Amniotic stem cell (primary cell): ENCODE measurements at places on chromosomes 11 and 22.

DNA sequence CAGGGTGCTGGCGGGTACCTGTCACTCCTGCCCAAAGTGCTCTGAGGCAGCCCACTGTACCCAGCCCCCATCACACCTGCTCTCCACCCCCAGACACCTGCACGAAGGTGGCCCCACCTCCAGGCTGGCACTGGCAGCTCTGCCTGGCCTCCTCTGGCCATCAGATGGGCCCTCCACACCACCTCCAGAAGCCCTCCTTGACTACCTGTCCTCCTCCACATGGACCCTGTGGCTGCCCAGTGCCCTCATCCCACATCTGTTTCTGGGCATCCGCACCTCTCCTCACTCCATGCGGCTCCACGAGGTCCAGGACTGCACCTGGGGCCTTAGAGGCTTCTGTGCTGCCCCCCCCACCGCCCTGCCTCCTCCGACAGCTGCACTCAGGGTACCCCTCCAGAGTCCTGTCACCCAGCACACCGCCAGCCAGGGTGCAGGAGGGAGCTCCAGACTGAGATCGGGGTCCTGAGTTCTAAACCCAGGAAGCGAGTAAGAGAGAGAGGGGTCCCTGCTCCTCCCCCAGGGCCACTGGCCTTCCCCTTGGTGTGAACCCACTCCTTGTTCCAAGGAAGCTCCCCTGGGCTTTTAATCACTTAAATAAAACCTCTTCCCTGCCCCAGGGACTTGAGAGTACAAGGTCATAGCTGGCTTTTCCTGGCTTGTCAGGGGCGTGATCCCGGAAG lies 1.7 kb downstream of the CTSD start:
- DNase-seq = no peak

DNA sequence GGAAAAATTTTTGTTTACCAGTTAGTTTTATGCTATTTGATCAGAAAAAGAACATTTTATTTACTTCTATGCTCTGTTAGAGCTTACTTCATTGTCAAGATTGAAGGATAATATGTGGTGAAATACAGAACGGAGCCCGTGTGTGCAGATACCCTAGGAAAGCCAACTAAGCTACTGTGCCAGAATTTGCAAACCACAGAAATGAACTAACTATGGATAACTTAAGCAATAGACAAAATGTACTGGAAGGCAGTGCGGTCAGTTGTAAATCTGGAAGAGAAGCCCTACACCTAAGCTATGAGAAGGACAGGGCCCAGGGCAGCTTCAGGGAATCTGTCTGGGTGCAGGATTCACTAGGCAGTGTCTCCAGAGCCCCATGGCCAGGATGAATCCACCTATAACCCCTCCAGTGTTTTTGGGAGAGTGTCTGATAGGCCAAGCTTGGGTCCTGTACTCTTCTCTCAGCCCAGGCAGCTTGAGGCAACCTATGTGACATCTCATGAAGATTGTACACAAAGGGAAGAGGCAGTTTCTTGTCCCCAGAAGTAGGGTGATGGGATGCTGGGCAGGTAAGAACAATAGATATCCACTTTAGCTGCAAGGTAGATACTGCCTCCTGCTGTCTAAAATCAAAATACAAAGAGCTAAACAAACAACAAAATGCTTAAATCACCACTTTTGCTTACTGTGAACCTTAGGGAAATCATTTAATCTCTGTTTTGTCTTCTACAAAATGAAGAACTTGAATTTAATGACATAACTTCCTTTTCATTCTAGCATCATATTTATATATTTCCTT lies 12.1 kb downstream of the MMP7 start:
- no peak for DNase-seq

GRCh38 chr11:58061813-58062212 lies 31.1 kb downstream of the OR6Q1 start:
- no peak for DNase-seq

DNA sequence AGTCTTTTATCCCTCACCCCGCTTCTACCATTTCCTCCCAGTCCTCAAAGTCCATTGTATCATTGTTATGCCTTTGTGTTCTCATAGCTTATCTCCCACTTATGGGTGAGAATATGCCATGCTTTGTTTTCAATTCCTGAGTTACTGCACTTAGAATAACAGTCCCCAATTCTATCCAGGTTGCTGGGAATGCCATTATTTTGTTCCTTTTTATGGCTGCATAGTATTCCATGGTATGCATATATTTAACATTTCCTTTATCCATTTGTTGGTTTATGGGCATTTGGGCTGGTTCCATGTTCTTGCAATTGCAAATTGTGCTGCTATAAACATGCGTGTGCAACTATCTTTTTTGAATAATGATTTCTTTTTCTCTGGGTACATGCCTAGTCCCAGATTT lies 114.9 kb downstream of the VPREB1 start:
- DNase-seq = no peak

- no peak for DNase-seq
Measured at GRCh38 chr11:9568161-9568853, 5.2 kb upstream of the WEE1 start.
